ENCODE measurements at places on chromosomes 1 and 21. TPM values are rescaled to one million over a fixed set of nuclear protein-coding genes. Genes with fewer than 3 reads are reported as not detected.

Gene LYPD8
- 1.5 TPM for polyA plus RNA-seq

Gene CYYR1
- polyA plus RNA-seq, result not detected

Gene OR2M3
- not detected for polyA plus RNA-seq

Gene PCP4
- not detected for polyA plus RNA-seq

Gene KCNE2
- polyA plus RNA-seq, result 0.05 TPM

Gene OTUD3
- 3.3 TPM for polyA plus RNA-seq

Gene DCST1
- not detected for polyA plus RNA-seq

Gene CLCA1
- not detected for polyA plus RNA-seq

Gene SPRR2A
- polyA plus RNA-seq, result not detected

Gene MYCL
- 0.48 TPM for polyA plus RNA-seq

Gene C4BPB
- polyA plus RNA-seq, result not detected

Gene DNASE2B
- polyA plus RNA-seq, result 0.03 TPM

- DNase-seq, result no peak
Observed at GRCh38 chr1:6265151-6265550, 4.3 kb upstream of the GPR153 start.

DNA sequence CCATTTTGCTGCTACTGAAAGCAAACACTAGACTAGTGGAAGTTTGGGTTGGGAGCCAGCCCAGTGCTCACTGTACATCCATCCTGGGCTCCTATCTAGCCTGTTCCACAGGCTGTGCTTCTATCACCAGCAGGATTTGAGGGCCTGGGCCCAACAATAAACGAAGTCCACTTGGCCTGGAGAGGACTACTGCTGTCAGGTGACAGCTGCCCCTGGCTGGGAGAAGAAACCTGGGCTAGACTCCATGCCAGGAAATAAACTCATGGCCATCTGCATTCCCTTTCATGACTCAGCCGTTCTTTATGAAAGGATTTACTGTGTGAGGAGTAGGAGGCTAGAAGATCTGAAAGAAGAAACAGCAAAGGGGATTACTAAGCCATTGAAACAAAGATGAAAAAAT is 35.5 kb downstream of the COLGALT2 start:
- DNase-seq, result no peak

DNA sequence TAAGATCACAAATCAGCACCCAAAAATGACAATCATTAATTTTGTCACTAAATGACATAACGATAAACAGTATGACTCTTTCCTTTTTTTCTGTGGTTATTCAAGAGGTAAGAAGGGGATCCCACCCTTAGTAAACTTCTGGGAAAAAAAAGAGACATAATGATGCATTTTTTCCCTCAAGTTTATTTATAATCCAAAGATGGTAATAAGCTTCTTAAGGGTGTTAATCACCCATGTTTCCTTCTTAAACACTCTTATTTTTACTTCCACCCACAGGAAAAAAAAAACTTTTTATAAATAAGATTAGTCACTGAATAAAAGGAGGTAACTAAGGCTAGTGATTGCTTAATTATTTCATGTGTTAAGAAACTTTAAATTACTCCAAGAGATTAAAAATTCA is 24.7 kb downstream of the RGS1 start:
- no peak for DNase-seq

DNA sequence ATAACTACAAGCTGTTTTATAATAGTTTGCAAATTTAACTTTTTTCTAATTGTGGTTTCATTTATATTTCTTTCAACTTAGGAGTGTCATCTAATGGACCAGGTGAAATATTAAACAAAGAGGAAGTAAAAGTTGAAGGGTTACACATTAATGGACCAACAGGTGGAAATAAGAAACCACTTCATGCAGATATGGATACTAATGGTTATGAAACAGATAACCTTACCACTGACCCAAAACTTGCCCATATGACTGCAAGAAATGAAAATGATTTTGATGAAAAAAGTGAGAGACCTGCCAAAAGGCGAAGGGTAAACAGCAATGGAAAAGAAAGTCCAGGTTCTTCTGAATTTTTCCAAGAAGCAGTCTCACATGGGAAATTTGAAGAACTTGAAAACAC is 59.7 kb downstream of the MIER1 start:
- no peak for DNase-seq

GRCh38 chr1:10513199-10513598 is 38.4 kb downstream of the PEX14 start:
- DNase-seq, result no peak

DNA sequence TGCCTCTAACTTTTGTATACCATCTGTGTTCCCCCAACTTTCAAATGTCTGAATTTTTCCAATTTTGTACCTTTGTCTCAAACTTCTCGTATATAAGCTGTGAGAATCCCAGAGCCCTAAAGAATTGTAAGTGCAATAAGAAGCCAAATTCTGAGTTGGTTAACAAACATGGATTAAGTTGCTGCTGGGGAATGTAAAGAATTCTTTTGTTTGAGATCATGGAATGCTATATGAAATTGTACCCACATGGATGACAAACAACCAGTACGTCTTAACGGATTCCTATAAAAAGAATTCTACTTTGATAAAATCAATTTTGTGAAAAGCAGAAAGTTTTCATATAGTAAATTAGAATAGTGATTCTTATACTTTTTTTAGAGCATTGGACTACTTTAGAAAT is 72.4 kb upstream of the CYP2J2 start:
- no peak for DNase-seq

GRCh38 chr1:36326499-36326898 is 3.1 kb upstream of the EVA1B start:
- no peak for DNase-seq

- DNase-seq, result peak; percentile 88
Observed at GRCh38 chr1:219927956-219928790, at the start of gene SLC30A10. Gene SLC30A10 (minus strand): TSS chr1:219928557. CDS start chr1:219928440, 117 bp downstream.

- DNase-seq, result no peak
Observed at GRCh38 chr1:231966983-231967382, 340.4 kb downstream of the DISC1 start.

DNA sequence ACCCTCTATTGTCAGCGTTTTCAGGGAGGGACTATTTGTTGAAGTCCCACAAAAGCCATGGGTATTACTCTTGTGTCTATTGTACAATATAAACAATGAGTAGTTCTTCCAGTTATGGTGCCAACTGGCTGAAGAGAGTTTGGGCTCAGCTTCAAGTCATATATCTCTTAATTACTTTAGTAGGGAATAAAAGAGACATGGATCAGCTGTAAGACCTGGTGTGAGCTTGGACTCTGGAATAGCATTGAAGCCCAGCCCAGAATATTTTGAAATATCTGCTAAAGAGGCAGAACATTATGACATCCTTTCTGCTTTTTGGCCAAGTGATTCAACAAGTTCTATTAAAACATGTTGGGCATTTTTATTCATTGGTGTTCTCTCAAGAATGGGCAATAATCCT is 224.9 kb downstream of the BACH1 start:
- DNase-seq, result no peak

DNA sequence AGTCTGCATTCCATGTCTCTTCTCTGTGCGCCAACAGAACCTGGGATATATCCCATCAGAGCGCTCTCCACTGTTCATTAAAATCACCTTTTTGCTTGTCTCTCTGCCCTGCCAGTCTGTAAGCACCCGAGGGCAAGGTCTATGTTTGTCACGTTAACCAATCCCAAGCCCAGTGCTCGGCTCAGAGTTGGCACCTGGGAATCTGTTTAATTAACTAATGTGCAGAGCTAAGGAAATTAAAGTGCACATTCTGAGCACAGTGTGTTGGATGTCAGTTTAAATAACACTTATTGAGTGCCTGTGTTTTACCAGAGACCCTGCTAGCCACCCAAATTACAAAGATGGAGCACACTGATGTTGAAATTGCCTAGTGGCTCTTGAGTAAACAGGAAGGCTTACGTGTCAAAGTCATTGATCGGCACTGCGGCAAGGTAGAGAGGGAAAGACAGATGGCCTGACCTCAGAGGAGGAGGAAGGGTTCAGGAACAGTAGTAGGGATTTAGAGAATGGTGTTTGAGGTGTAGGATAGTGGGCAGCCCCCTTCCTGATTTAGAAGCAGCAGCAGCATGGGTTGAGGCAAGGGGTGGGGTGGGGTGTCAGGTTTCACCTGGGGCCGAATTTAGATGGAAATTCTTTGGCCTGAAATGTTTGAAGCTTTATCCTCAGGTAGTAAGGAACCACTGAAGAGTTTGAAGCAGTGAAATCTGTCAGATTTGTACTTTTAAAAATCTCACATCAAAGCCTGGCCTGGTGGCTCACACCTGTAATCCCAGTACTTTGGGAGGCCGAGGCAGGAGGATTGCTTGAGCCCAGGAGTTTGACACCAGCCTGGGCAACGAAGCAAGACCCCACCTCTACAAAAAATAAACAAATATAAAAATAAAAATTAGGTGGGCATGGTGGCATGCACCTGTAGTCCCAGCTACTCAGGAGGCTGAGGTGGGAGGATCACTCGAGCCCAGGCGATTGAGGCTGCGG is 7.7 kb downstream of the ARMH1 start:
- no peak for DNase-seq

GRCh38 chr1:224753491-224753890 is 137.4 kb downstream of the CNIH3 start:
- no peak for DNase-seq

DNA sequence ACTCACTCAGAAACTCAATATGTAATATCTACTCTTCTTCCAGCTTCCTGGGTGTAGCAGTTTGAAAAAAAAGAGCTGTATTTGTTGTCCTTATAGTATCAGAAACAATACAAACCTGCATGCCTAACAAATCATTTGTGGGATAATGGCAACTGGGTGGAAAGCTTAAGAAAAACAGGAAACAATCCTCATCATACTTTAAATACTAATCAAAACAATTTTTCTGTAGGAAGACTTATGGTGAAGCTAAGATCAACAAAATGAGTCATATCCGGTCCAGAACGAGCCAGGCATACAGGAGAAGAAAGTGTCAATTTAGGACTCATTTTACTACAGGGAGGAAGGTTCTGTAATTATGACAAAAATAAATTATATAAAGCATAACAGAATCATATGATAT is 181.8 kb upstream of the ADGRL4 start:
- DNase-seq, result no peak

- DNase-seq, result no peak
Observed at GRCh38 chr1:112244131-112244530, 151.9 kb upstream of the CTTNBP2NL start.

DNA sequence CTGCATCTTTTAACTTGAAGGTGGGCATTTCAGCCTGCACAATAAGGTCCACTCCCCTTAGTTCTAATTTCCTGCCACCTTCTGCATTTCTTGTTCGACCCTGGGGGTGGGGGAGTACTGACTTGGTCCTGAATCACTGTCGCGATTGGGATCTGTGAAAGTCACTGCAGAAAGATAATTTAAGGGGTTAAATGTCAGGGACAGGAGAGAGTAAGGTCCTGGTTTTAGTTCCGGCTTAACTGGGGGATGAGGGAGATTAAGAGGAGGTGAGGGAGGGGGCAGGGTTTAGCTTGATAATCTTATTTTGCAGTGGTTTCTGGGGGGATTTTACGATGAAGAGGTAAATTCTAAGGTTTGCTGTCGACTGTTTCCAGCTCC is 128.1 kb downstream of the MRPS6 start:
- DNase-seq, result no peak

DNA sequence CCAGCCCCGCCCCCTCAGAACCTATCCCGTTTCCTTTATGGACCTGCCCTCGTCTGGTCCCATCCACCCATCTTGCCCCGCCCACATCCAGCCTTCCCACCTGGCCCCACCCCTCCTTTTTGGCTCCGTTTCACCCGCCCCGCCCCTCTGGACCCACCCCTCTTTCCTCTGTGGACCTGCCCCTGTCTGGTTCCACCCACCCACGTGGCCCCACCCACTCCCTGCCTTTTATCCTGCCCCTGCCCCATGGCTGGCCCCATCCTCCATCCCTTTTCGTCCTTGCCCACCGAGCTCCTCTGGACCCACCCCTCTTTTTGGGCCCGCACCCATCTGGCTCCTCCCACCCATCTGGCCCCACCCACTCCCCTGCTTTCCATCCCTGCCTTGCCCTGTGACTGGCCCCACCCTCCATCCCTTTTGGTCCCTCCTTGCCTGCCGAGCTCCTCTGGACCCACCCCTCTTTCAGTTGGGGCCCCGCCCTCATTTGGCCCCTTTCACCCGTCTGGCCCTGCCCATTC is 177.3 kb downstream of the CAMTA1 start:
- DNase-seq, result peak; percentile 50

GRCh38 chr1:19067182-19067911 is 110.9 kb upstream of the IFFO2 start:
- peak; percentile 63 for DNase-seq

DNA sequence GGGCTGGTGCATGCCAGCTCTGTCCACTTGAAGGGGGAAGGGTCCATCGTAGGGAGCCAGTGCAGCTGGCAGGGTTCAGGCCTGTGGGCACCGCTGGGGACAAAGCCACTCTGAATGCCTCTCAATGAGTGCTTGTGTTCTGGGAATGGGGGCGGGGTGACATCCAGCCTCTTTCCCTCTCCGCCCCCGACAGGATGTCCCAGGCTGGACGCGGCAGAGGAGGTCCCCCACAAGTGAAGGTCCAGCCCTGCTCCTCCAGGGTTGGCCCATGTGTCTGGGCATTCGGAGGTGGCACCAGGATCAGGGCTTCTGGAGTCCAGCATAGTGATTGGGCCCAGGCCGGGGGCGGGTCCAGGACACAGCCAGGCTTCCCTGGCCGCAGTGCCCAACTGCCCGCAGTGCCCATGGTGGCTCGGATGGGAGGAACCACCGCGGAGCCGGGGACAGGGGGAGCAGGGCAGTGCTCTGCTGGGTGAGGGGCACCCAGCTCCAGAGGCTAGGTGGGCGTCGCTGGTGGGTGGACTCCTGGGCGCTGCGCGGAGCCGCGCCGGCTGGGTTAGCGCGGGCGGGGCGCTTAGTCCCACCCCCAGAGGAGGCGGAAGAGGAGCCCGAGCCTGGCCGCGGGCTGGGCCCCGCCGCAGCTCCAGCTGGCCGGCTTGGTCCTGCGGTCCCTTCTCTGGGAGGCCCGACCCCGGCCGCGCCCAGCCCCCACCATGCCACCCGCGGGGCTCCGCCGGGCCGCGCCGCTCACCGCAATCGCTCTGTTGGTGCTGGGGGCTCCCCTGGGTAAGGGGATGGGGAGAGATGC is at the start of gene SHISA4:
SHISA4 (plus strand) TSS at position 617 of the 808 bp plus-strand sequence; CDS start at position 714, 97 bp downstream.
- peak; percentile 95 for DNase-seq
